ENCODE measurements at places on chromosomes 13 and 19. TPM values are rescaled to one million over a fixed set of nuclear protein-coding genes. Genes with fewer than 3 reads are reported as not detected.

- no peak for DNase-seq
These were observed 12.6 kb upstream of the SHD start for GRCh38 chr19:4266253-4267000.

ANGPTL4 gene
- 46.7 TPM for total RNA-seq

SULT2B1 gene
- 0.49 TPM for total RNA-seq

B3GNT3 gene
- total RNA-seq: not detected
